ENCODE measurements at places on chromosomes 12 and 14.

DNA sequence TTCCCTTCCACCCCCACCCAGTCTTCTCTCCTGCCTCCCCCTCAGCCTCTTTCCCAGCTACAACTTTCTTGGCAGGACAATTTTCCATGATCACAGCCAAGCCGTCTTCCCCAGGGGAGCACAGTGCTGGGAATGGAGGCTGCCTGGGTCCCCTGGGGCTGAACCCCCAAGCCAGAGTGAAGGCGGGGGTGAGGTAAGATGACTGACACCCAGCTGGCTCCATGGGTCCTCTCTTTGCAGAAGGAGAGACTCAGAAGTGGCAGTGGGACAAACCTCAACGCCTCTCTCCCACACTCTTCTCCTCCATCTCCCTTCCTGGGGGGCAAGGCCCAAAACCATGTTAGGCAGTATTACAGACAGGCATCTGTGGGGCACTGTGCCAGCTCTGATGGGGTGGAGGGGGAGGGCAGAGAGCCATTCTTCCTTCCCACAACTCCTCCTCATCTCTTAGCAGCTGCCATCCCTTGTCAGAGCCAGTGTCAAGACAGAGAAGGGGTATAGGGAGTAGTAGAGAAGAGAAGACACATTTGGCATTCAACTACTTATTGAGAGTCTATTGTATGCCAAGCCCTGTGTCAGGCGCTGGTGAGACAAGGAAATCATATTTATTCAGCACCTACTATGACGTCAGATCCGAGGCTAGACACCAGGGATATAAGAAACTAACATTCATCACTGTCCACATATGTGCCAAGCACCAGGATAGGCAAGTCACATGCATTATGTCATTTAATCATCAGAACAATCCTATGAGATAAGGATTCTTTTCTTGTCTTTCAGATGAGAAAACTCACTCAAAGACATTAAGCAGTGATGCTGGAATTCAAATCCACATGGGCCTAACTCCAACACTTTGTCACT is 3.6 kb downstream of the ITGA7 start:
- DNase-seq = no peak

GRCh38 chr12:107651571-107652449 is 33.8 kb upstream of the PWP1 start:
- no peak for DNase-seq

GRCh38 chr12:110050927-110051326 is 2.6 kb upstream of the C12orf76 start:
- no peak for DNase-seq

- DNase-seq = no peak
Observed at GRCh38 chr12:29396774-29397173, 15.8 kb upstream of the ERGIC2 start.

DNA sequence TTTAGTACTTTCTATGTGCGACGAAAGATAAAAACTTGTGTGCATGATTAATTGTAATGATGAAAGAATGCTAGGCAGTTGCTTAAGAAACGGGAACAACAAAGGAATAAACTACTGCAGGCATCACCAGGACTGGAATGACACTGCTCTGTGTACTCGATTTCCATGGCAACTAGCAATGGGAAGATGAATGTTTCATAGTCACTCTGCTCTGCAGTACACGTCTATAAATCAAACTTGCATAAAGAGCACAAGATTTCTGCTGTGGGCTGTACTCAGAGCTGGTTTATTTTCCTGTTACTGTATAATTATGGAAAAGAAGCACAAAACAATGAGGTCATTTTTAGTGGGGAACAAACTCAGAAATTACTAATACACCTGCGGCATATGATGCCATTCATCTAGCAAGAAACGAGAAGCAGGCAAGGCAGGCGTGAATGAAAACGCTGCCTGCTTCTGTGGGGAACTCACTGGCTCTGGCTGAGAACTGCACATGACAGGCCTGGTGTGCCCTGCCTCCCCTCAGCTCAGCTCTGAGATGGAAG is 41.8 kb downstream of the EFCAB11 start:
- DNase-seq = peak; percentile 59

DNA sequence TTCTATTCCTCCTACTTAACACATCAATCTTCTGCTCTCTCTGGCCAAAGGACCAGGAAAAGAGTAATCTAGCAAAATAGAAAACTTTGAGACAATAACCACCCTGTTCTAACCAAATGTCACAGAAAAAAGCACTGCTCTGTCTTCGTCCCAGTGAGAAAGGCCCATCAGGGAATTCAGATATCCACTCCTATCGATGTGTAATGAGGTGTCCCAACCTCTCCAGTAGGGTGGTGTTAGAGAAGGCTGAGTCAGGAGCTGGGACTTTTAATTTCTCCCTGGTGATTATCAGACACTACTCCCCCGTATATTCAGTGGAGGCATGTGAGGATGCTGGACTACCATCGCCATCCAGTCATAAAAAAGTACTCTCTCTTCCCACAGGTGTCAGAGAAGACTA is 130.3 kb downstream of the TMTC3 start:
- no peak for DNase-seq

GRCh38 chr14:56731187-56731586 is 79.1 kb downstream of the OTX2 start:
- no peak for DNase-seq

- no peak for DNase-seq
Observed at GRCh38 chr12:70698345-70698744, 61.1 kb upstream of the PTPRB start.

DNA sequence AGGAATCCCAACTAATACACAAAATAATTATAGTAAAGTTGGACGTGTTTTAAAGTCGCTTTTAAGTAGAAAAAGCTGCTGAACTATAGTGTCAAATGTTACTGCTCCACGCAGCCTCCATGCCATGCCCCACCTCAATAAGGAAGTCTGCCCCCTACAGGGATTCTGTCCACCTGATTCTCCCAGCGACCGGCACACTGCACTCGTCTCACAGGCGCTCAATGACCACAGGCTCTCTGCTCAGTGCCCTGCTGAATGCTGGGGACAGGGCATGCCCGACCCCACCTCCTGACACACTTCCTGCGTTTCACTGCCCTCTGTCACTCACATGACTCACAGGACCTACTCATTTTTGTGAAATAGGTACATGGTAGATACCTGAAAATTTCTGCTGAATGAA is 48.9 kb downstream of the BDKRB1 start:
- no peak for DNase-seq

GRCh38 chr12:14481201-14481600 is 86.5 kb downstream of the PLBD1 start:
- DNase-seq = no peak

- DNase-seq = no peak
Observed at GRCh38 chr12:109735051-109735521, 21.5 kb downstream of the FAM222A start.

DNA sequence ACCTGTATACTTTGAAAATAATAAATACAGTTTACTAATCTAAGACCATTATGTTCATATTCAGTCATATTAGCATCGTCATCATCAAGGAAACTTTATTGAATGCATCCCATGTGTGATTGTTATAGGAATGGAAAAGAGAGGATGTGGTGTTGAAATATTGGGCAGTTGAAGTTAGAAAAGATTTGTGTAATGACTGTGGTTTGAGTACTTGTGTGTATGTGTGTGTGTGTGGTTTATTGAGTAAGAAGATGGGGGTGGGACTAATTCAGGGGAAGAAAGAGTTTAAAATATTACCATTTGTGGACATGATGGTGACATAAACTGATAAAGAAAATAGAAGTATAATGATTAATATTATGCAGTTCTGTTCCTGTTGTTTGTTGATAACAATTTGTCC is 238.7 kb upstream of the SEL1L start:
- no peak for DNase-seq

GRCh38 chr12:127280393-127281275 is 986.3 kb upstream of the TMEM132C start:
- peak; percentile 35 for DNase-seq

DNA sequence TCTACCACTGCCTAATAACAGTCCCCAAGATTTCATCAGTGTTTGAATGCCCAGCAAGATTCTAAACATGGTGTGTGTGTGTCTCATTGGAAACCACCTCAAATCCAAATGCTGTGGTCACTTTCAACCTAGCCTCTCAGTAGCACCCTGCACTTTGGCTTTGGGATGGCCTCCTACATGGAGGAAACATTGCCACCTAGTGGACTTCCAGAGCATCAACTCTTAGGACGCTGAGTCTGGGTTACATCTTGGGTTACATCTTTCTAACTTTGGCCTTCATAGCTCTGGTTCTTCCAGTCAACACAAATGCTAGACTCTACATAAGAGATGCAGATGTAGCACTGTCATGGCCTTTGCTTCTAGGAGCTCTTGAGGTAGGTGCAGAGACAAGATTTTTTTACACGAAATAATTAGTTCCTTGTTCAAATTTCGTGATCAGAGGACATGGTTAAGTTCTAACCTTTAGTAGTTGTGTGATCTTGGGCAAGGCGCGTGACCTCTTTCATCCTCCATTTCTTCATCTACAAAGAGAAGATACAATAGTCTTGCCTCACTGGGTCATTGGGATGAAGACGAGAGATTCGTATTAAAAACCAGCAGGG is 113.5 kb upstream of the VASH1 start:
- DNase-seq = peak; percentile 32

DNA sequence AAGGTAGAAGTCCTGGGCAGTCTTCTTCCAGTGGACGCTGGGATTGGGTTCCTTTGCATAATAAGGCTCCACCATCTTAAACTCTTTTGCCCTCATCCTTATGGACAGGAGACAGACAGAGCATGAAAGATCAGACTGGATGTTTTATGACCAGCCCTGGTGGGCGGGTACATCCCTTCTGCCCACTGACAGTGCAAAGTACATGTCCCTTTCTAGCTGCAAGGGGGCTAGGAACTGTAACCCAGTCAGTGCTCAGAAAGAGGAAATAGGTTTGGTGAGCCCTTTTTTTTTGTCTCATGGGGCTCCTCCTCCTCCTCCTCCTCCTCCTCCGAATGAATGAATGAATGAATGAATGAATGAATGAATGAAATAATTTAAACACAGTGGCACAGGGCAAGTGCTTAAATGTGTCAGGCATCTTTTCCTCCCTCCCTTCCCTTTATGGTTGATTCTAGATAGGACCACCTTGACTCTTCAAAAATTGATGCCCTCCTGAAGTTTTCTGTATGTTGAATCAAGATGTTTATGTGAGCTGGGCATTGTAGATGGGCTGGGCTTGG is 36.4 kb upstream of the HNF1A start:
- no peak for DNase-seq

- DNase-seq = no peak
Observed at GRCh38 chr12:50936821-50937530, 15.4 kb upstream of the HIGD1C start.

DNA sequence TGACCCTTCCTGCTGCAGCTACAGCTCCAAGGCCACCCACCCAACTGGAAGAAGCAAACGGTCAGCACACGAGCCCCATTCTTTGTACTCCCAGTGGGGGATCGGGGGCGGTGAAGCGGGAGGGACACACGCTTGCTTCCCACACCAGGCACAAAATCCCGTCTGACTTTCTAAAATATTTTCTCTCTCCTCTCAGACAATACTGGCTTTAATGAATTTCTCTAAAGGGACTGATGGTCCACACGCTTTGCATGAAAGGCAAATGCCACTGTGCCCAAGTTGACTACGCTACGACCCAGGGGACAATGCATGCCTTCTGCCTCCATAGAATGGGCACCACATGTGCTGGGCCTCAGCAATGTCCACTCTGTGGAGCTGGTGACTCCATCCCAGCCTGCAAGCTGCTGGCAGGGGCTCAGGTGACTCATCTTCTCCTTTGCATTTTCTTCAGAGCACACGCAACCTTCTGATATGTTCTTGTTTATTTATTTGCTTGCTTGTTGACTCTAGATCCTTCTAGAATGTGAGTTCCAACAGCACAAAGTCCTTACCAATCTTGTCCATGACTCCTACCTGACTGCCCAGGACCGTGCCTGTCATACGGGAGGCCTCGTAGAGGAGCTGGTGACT is 15.6 kb downstream of the SYNE3 start:
- no peak for DNase-seq

DNA sequence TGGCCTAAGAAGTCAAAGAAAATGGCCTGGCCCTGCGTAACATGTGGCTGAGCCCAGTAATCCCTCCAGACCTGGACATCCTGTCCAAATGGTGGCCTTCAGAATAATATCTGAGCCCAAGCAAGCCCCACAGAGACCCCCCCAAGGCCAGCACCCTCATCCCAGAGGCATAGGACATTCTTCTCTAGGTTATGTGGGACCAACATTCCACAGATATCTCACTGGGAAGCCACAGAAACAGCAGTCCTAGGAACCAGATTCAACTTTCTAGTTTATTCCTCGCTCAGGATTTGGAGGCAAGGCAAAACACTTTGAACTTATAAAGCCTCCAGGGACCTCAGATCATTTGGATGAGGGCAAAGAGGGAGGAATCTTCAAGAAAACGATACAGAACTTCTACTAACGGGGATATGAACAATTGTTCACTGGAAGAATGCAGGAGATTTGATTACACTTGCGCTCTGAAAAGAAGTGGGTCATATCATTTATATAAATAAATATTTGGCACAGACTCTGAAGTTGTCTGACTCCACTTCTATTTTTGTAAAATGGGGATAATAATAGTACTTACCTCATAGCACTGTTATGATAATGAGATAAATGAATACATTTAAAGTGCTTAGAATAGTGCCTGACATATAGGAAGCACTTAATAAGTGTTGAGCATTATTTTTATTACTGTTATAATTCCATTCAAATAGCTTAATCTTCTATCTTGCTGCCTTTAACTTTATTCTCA is 171.5 kb downstream of the NUAK1 start:
- no peak for DNase-seq

- no peak for DNase-seq
Observed at GRCh38 chr14:54591866-54592265, 24.9 kb downstream of the SAMD4A start.

GRCh38 chr12:127803545-127803944 is 463.4 kb upstream of the TMEM132C start:
- DNase-seq = no peak

DNA sequence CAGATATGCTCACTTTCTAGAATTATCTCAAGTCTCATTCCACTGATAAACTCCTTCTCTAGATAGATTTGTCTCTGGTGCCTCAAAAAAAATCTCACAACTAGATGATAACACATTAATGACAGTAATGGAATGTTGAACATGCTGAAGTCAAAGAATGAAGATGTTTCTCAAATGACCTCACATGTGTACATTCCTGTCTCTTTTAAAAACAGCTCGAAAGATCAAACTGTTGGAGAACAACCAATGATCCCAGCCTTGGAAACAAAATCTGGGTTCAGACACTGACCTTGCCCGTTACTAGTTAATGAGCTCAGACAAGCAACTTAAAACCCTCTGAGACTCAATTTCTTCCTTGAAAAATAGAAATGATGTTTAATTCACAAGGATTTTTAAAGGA is 44.7 kb upstream of the KCNJ8 start:
- no peak for DNase-seq

GRCh38 chr12:114779647-114780046 is 95.7 kb upstream of the TBX3 start:
- no peak for DNase-seq

GRCh38 chr14:52048641-52049204 is 20.1 kb downstream of the NID2 start:
- no peak for DNase-seq

Measured in NCI-H146 (cell line).